Thyroid gland (tissue), 4 donors: ENCODE measurements at places on chromosomes 5 and 9. TPM values are rescaled to one million over a fixed set of nuclear protein-coding genes. Genes with fewer than 3 reads are reported as not detected.

Gene THBS4
- 4.5 TPM for total RNA-seq

Gene MEF2C
- total RNA-seq = 76.1 TPM

Gene CER1
- total RNA-seq = not detected

Gene AMBP
- 0.83 TPM for total RNA-seq

- no peaks in the 10 kb centered on the region for H3K36me3 ChIP-seq
- H3K4me3 ChIP-seq = peak within 1 kb of the TSS; percentile 71
- peak within 1 kb of the TSS; percentile 100 for H3K27ac ChIP-seq
- H3K27me3 ChIP-seq = no peaks in the 10 kb centered on the region
- peaks cover 5% of the 10 kb centered on the region for H3K4me1 ChIP-seq
Measured at GRCh38 chr9:96418083-96418919, at the start of gene ZNF367. Gene ZNF367 (minus strand): TSS chr9:96418370. CDS start chr9:96418032, 338 bp downstream.

DNA sequence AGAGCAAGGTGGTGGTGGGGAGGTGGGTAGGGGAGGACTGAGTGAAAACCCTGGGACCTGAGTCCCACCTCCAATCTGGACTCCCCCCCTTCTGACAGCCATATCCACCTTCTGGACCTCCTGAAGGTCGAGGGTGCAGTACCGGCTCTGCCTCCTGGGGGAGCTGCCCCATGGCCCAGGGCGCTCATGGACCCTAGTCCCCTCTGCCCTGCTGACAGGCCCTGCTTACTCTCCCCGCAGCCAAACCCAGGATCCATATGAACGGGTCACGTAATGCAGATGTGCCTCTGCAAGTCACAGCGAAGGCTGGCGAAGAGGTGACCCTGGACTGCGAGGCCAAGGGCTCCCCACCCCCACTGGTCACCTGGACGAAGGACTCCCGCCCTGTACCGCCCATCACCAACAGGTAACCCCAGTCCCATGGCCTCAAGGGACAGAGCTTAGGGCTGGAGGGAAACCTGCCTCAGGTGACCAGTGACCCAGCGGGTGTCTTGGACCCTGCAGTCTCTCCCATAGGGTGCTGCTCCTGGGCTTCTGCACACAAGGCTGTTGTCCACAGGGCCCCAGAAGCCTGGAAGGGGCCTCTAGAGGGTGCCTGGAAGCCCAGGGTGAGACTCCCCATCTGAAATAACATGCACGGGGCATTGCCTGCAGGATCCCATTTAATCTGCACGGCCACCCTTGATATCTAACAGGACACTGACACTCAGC, 61.7 kb downstream of the HMCN2 start:
- no peaks in the 10 kb centered on the region for H3K4me1 ChIP-seq
- no peak for DNase-seq
- H3K27ac ChIP-seq = no peak overlapping the region
- H3K4me3 ChIP-seq = no peak overlapping the region
- no peaks in the 10 kb centered on the region for H3K36me3 ChIP-seq

GRCh38 chr9:6930827-6931226, 173.1 kb downstream of the KDM4C start:
- H3K27ac ChIP-seq = no peak overlapping the region
- no peaks in the 10 kb centered on the region for H3K27me3 ChIP-seq
- H3K36me3 ChIP-seq = no peaks in the 10 kb centered on the region
- peaks cover 3% of the 10 kb centered on the region for H3K4me1 ChIP-seq

GRCh38 chr5:137596941-137597340, 97.8 kb upstream of the SPOCK1 start:
- H3K4me1 ChIP-seq = no peaks in the 10 kb centered on the region
- H3K27ac ChIP-seq = no peak overlapping the region
- no peak for DNase-seq
- no peaks in the 10 kb centered on the region for H3K36me3 ChIP-seq
- H3K27me3 ChIP-seq = no peaks in the 10 kb centered on the region

DNA sequence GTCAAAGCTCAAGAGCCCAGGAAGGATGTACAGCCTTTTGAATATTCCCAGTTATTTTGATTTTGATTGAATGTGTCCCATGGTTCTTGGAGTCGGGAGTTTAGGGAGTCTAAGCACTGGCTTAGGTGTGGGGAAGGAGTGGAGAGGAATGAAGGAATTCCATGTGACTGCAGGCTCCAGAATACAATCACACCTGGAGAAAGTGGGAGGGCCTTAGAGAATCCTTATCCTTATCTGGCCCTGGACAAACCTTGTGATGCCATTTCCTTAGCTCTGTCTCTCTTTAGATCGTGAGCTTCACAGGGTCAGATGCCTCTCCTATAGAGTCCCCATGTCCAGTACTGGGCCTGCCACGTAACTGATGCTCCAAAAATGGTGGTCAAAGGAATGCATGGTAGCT, 4.2 kb upstream of the EEIG1 start:
- no peaks in the 10 kb centered on the region for H3K27me3 ChIP-seq
- H3K27ac ChIP-seq = no peak overlapping the region
- H3K36me3 ChIP-seq = no peaks in the 10 kb centered on the region
- no peak overlapping the region for H3K4me3 ChIP-seq
- H3K4me1 ChIP-seq = peaks cover 31% of the 10 kb centered on the region

- H3K27me3 ChIP-seq = no peaks in the 10 kb centered on the region
- no peaks in the 10 kb centered on the region for H3K36me3 ChIP-seq
- H3K4me1 ChIP-seq = peaks cover 4% of the 10 kb centered on the region
- DNase-seq = peak; percentile 86
- H3K27ac ChIP-seq = no peak overlapping the region
- no peak overlapping the region for H3K4me3 ChIP-seq
Measured at GRCh38 chr5:142655339-142656267, 30.3 kb downstream of the FGF1 start.

DNA sequence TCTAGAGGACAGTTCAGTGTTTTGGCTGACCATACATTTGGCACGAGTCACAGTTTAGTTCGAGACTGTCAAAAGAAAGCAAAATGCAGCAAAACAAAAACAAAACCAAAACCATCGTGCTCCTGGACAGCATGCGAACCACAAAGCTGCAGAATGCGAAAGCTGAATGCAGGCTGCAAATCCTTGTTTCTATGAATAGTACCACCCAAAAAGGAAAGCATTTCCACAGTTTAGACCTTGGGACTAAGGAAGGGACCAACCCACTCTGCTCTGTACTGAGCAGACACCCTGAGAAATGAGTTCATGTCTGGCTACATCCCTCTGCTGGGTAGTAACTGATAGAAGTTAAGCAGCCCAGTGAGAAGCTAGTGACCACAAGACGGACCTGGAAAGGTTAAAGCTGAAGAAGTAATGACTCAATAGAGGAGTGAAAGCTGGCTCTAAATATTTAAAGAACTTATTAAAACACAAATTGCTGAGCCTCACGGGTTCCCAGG, 3.9 kb downstream of the GCNT4 start:
- DNase-seq = no peak
- no peaks in the 10 kb centered on the region for H3K36me3 ChIP-seq
- H3K4me1 ChIP-seq = no peaks in the 10 kb centered on the region
- no peaks in the 10 kb centered on the region for H3K27me3 ChIP-seq

DNA sequence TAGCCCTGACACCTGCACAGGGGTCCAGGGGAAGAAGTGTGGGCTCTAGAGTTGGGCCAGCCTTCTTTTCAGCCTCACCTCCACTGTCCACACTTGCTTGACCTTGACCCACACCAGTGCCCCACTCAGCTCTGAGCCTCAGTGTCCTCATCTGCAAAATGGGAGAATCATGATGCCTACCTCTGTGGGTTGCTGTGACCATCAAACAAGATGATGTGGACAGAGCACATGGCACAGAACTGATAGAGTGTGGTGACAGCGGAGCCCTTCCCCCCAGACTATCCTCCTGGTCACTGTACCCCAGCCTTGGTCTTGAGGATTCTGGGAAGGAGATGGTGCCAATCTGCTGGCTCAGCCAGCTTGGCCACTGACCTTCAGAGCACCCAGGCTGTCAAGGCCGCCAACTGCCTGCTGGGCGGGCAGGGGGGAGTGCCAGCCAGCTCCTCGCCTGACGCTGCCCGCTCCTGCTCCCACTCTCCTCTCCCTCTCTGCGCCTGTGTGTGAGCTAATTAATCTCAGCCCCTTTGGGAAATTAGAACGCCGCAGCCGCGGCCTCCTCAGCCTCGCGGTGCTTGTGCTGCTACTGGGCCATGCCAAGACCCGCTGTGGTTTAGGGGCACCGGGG, 16.7 kb downstream of the CXXC5 start:
- peaks cover 81% of the 10 kb centered on the region for H3K4me1 ChIP-seq
- H3K27me3 ChIP-seq = no peaks in the 10 kb centered on the region
- no peaks in the 10 kb centered on the region for H3K36me3 ChIP-seq
- H3K27ac ChIP-seq = peak overlapping the region; percentile 92

- H3K36me3 ChIP-seq = no peaks in the 10 kb centered on the region
- H3K27me3 ChIP-seq = no peaks in the 10 kb centered on the region
- no peak overlapping the region for H3K4me3 ChIP-seq
- H3K4me1 ChIP-seq = no peaks in the 10 kb centered on the region
- no peak overlapping the region for H3K27ac ChIP-seq
- DNase-seq = no peak
Measured at GRCh38 chr5:26121338-26121737, 917.0 kb downstream of the CDH9 start.

- no peaks in the 10 kb centered on the region for H3K36me3 ChIP-seq
- H3K27ac ChIP-seq = no peak overlapping the region
- no peaks in the 10 kb centered on the region for H3K4me1 ChIP-seq
- no peak for DNase-seq
Measured at GRCh38 chr5:107469064-107469463, 201.7 kb downstream of the EFNA5 start.

- no peaks in the 10 kb centered on the region for H3K27me3 ChIP-seq
- no peak for DNase-seq
- no peak overlapping the region for H3K27ac ChIP-seq
- H3K36me3 ChIP-seq = no peaks in the 10 kb centered on the region
- H3K4me3 ChIP-seq = no peak overlapping the region
Measured at GRCh38 chr5:127950707-127951391, 132.7 kb upstream of the SLC12A2 start.

DNA sequence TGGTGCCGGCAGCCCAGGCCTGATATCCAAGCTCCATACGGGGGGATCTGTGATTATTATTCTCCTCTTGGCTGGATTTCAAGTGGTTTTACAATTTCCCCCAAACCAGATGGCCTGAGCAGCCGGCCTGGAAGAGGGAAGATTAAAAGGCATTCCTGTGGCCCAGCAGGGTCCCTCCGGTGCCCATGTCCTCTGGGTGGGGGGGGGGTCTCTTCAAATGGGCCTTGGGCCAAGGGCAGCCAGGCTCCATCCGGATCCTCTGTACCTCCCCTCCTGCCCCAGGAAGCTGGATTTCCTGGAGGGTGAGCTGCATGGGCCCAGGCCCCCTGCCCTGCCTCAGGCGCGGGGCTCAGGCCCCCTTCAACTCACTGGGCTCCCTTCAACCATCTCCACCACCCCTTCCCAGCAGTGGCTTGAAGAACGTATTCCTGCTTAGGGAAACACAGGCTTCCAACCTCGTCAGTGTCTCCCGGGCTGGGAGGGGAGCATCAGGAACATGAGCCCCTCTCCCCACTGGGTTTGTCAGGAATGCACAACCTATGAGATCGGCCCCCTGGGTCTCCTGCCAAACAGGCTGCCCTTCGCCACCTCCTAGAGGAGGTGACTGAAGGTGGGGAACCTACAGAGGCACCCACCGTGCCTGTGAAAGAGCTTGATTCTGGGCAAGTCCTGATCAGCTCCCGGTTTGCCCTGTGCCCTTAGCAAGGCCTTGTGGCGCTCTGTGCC, 62.9 kb upstream of the ORM1 start:
- DNase-seq = no peak
- H3K27me3 ChIP-seq = no peaks in the 10 kb centered on the region
- H3K4me1 ChIP-seq = no peaks in the 10 kb centered on the region
- no peak overlapping the region for H3K4me3 ChIP-seq
- no peaks in the 10 kb centered on the region for H3K36me3 ChIP-seq
- no peak overlapping the region for H3K27ac ChIP-seq
